SK-N-SH (cell line): ENCODE measurements at places on chromosomes 5 and 9. TPM values are rescaled to one million over a fixed set of nuclear protein-coding genes. Genes with fewer than 3 reads are reported as not detected.
A peak's percentile ranks its signal among the peaks of the same experiment; 100 is the strongest.

- DNase-seq: no peak
Measured at GRCh38 chr5:73603998-73604397, 22.0 kb upstream of the ARHGEF28 start.

DNA sequence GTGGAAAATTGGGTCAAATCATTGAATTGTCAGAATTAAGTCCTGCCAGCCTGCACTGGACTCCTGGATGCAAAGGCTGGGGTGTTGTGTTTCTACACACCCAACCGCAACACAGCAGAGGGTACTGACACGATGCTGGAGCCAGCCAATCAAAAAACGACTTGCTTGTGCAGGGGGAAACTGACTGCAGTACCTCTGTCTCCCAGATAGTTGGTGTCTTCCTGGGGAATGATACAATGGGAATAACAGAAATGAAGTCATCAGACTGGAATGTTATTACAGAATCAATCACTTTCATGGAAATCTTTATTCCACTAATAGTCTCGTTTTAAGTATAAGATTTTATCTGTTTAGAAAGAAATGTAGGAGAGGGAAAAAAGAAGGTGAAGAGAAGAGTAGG lies 330.3 kb downstream of the MLLT3 start:
- DNase-seq: peak; percentile 14

DNA sequence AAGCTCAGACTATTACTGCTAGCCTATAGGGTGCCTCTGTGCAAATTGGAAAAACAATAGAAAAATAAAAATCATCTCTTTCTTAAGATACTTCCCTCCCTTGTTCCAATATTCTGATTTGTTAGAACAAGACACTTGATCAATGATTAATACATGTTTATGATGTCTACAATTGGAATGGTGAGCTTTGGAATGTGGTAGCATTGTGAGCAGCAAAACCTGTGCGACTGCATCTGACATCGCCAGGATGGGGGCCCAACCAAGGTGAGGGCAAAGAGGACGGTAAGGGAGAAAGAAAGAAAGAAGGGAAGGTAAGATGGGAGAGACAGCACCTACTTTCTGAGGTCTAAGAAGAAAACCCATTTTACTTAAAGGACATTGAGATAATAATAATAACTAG lies 183.0 kb upstream of the TRIM32 start:
- DNase-seq: no peak

- no peak for DNase-seq
Measured at GRCh38 chr9:96067004-96067403, 191.5 kb downstream of the ERCC6L2 start.

- DNase-seq: no peak
Measured at GRCh38 chr5:10199692-10200091, 50.0 kb downstream of the ATPSCKMT start.

DNA sequence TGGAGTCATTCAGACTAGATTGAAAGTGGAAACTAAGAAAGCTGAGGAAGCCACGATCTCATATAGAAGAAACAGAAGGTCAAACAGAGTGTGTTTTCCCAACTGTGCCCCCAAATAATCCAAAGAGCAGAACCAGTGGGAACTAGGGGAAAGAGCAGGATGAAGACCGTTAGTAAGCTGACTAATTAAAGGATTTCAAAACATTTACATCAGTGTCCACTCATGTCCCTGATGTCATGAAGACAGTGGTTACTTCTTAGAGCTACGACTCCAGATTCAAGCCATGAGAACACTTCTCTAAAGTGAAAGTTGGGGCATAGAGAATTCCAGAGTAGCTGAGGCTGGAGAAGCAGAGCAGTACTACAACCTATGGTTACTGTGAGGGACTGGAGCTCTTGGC lies 119.6 kb upstream of the SLC12A2 start:
- no peak for DNase-seq

DNA sequence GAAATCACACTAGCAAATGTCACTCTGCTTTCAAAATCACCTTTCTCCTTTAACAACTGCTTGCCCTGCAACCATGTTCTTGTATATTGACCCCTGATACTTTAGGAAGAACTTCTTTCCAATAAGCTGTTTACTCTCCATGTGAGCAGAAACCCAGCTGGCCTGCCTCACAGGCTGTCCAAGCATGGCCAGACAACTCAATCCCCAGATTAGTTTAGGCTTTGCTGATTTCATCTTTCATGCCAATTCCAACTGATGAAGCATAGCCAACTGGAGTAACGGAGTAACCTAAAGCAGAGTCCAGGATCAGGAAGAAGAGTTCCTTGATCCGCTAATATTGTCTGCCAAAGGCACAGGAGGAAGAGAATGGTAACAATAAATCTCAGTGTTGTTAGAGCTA lies 56.7 kb upstream of the HTR1A start:
- no peak for DNase-seq

DNA sequence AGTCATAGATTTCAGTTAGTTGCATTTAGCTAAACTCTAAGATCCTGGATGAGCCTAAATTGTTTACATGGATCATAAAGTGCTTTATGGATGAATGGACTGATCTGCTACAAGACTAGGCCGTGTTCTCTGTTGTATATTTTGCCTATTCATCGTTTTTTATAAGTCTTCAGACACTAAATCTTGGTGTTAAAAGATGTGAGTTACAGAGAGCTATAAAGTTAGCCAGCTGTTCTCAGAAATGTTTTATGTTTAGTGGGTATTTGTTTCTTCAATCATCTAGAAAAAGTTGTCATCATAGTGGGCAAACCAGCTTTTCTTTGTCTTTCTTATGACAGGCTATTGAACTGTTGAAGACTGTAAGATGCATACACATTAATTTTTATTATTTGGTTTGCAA lies 585.8 kb upstream of the SEMA6A start:
- DNase-seq: no peak

DNA sequence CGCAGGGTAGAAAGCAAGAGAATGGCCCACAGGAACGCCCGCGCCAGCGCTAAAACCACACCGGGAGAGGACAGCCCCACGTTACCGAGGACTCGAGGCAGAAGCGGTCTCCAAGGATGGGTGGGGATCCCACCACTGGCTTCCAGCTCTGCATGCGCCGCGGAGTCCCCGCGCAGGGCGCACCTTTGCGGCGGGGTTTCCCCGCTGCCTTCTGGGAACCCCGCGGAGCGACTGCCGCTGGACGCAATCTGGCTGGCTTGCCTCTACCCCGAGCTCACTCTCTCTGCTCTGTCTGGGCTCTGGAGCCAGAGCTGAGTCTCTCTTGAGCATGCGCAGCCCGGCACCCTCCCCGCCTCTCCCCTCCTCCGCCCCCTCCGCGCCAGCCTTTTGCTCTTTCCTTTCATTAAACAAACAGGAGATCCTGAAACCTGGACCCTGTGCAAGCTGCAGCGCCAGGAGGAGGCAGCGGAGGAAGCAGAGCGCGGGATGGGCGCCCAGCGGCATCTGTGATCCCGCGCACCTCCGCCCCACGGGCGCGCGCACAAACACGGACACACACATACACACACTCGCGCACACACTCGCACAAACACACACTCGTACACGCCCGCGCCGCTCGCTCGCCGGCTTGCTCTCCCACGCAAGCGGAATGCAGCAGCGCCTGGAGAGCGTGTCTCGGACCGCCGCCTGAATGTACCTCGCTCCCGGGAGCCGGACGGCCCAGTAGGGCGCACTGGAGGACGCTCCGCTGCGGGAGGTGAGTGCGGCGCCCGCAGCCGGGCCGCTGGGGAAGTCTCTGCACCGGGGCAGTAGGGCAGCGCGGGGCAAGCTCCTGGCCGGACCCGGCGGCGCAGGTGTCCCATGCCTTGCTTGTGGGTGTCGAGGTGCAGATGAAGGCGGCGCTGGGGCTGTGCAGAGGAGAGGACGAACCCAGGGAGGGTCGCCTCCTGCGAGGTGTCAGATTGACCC lies at the start of gene PLPPR1:
Gene PLPPR1, plus strand, starts transcription at position 382 of the 969 bp plus-strand sequence.
- DNase-seq: peak; percentile 78

GRCh38 chr9:123225374-123225813 lies 43.0 kb downstream of the STRBP start:
- peak; percentile 20 for DNase-seq

PCDHAC2 gene
- 0.39 and 0.76 TPM in 2 replicates for polyA plus RNA-seq

OR1L8 gene
- 0.05 and 0.07 TPM in 2 replicates for polyA plus RNA-seq

NR5A1 gene
- not detected in 2 replicates for polyA plus RNA-seq

TGFBI gene
- polyA plus RNA-seq: 2,247 and 2,678 TPM in 2 replicates
